Esophagus squamous epithelium (tissue), 5 donors: ENCODE measurements at places on chromosomes 1 and 21.

DNA sequence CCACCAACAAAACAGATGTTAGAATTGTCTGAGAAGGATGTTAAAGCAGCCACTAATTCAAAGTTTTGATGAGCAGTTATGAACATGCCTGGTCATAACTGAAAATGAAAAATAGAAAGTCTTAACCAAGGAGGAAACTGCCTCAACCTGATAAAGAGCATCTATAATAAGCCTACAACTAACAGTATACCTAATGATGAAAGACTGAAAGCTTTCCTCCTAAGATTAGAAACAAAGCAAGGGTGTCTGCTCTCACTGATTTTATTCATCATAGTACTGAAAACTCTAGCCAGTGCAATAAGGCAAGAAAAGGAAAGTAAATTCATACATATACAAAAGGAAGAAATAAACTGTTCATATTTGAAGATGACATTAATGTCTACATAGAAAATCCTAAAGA, 82.0 kb downstream of the KCNK1 start:
- DNase-seq, result no peak

DNA sequence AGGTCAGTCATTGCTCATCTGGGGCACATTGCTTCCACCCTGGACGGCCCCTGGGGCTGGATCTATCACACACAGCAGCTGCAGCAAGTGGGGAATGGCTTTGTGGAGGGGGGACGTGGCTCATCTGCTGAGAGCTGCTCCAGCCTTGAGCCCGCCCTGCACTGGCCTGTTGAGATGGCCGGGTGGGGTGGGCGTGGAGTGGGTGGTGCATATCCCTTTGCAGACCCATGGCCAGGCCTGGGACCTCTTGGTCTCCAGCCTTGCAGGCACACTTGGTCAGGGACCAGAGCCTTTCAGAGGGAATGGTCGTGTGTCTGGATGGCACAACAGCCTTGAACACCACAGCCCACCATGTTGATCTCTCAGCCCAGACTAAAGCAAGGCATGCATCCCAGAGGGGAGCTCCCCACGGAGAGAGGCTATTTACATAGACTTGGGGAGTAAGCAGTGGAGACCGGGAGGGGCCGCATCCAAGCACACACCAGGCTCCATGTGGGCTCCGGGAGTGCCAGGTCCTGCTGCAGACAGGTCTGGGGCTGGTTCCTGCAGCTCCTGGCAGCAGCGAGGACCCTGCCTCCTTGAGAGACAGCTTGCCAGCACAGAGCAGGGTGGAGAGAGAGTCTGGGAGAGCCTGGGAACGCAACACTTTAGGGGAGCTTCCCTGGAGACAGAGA, 52.8 kb upstream of the SELENON start:
- DNase-seq, result no peak

DNA sequence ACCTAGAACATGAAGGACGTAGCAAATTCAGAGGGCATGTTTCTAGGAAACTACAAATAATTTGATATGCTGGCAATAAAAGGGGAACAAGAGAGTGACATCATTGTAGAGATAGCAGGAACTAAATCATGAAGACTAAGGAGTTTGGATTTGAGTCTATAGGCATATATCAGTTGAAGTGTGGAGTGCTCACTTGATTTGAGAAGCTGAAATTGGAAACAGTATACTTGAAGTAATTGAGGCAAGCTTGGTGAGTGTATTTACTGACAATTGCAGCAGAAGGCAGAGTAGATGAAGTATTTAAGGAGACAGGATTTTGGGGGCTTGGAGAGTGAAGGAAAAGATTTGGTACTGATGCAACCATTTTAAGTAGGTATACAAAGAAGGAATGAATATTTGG, 6.4 kb upstream of the TMCO2 start:
- DNase-seq, result no peak

DNA sequence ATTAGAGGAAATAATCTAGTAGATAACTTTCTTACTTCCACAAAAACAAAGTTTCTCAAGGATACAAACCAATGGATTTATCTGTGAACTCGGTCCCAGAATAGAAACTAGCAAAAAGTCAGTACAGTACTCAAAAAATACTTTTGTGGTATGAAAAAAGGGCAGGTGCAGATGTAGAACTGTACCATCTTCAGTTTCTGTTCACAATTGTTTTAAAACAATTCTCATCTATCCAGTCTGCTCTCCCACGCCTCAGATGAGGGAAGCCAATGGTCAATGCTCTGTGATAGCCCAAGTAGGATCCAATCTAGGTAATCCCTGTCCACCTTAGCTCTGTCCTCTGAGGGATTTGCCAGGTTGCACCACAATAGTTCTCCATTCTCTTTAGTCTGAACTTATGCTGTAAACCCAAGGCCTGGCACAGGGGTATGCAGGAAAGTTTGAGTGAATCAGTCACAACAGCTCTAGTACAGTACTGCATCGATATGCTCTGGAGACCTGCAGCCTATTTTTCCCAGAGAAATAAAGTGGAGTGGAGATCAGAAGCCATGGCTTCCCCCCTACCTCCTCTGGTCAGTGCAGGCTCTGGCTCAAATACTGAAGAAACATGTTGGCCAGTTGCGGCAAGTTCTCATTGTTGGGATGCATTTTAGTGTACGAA, 1.4 kb downstream of the KTI12 start:
- no peak for DNase-seq

GRCh38 chr1:198564716-198565115, 24.2 kb upstream of the ATP6V1G3 start:
- DNase-seq, result no peak

DNA sequence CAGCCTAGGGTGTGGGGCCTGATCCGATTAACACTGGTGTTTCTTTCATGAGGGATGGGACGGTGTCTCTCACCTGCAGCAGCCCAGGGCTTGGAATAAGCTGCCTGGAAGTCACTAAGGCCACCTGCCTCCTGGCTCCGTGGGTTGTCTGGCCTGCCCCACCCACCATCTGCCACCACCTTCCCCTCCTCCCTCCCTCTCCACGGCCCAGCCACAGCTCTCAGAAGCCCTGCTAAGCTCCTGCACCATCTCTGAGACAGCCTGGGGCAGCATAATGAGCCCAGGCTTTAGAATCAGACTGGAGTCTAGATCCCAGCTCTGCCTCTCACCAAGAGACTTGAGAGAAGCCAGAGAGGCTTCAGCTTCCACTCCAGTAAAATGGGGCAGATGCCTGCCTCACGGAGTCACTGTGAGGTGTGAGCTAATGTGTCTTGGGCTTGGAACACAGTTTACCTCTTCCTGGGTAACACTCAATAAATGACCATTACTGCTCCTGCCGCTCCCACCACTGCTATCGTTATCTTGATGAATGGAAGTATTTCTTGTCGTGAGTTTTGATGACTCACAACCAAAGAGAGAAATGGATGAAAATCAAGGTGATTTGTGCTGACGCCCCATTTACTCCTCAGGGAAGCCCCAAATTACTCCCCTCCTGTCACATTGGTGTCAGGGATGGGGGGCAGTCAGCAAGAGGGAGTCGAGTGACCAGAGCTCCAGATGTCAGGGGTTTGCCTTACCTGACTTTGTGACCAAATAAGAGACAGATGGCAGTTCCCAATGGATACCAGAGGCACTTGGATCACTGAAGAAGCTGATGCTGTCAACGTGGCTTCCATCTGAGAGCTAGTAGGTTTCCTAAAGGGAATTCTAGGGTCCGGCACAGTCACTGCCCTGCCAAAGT, 23.5 kb upstream of the C1QA start:
- DNase-seq, result no peak

DNA sequence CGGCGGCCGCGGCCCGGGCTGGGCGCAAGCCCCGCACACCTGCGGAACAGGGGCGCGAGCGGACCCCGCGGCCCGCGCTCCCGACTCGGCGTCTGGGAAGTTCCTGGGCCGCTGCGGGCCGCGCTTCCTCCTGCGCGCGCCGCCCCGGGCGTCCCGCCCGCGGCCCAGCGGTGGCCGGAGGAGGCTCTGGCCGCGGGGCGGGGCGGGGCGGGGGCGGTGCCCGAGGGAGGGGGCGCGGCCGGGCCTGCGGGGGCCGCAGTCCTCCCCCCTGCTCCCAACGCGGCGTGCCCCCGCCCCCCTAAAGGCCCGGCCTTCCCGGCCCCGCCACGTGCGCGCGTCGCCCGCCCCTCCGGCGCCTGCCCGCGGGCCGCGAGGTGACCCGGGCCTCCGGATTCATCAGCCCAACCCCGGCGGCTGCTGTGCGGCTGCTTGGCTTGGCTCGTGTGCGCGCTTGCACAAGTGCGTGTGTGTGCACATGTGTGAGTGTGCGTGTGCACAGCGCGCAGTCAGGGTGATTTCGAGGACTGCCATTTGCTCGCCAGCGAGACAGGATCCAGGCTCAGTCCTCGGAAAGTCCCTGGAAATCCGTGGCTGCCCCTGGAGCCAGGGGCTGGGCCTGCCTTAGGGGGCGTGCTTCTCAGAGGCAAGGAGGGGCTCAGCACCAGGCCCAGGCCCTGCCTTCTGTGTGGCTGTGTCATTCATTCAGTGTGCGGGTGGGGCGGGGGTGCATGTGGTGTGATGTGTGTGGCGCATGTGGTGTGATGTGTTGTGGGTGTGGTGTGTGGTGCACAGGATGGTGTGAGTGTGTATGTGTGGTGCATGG, at the start of gene C2CD2:
Gene C2CD2 (minus strand): TSS at position 188 of the 823 bp plus-strand sequence. CDS start 370 bp downstream, outside the sequence.
- DNase-seq, result no peak

DNA sequence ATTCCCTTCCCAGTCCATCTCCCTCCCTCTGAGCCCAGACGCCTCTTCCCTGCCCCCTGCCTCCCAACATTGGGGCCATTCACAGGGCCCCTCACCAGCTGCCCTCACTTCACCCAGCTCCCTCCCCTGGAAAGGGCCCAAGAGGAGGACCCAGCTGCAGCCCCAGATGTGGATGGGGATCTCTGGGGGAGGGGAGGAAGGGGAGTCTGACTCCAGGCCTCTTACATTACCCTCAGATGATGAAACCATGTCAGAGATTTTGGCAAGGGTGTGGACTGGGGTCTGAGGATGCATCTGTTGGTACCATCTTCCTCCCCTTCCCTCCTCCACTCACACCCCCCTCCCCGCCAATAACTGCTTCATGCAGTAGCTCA, 1.1 kb upstream of the KIF21B start:
- no peak for DNase-seq

- DNase-seq, result no peak
Measured at GRCh38 chr1:9294910-9295636, 2.4 kb downstream of the SPSB1 start.

DNA sequence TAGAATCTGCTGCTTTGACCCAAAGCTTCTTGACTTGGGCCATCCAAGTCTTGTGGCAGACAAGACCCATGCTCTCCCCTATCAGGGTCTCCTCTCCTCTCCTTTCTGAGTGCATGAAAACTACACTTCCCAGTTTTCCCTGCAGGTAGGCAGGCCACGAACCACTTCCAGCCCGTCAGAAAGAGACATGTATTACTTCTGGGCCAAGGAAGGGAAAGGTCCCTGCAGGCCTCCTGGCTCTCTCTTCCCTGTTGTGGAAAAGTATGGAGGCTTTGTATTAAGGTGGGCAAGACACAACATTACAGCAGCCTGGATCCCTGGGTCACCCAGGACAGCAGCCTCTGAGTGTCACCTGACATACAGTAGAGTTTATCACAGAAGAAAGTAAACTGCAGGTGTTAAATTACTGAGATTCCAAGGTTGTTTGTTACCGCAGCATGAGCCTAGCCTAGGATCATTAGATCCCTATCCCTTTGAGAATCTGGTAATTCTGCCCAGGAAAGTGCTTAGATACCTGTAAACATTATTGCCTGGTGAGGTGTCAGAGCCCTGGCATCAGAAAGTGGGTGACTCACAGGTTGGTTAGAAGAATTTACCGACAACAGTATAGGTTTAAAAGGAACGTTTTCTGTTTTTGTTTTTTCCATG, 717.3 kb downstream of the MATN1 start:
- DNase-seq, result no peak

DNA sequence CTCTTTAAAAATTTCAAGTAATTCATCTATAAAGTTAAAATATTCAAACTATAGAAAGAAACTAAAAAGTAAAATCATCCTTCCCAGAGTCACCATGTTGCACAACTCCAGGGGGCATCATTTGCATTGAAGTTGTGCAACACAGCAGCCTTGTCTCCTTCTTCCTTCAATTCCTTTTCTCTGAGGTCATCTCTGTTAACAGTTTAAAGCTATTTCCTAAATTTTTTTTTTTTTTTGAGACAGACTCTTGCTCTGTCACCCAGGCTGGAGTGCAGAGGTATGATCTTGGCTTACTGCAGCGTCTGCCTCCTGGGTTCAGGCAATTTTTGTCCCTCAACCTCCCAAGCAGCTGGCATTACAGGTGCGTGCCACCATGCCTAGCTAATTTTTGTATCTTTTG, 7.1 kb downstream of the RHBG start:
- DNase-seq, result no peak

- DNase-seq, result no peak
Measured at GRCh38 chr1:8009043-8010002, 16.8 kb downstream of the ERRFI1 start.

DNA sequence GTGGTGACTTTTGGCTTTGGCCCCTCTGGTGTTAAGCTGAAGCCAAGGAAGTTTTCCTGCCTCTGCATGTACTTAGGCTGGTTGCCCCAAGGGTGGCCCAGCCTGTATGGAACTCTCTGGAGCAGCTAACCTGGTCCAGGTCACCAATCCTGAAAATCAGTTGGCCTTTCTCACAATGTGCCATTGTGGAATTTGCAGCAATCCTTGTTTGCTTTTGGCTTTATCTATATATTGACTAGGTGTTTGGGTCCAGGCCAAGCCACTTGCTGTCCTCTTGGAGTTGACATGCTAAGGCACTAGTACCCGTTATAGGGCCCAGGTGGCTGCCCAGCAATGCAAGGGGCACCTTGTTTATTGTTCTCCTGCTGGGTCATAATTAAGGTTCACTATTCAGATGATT, 124.6 kb downstream of the CAMTA1 start:
- DNase-seq, result no peak

- no peak for DNase-seq
Measured at GRCh38 chr1:7418442-7419080, 352.5 kb upstream of the VAMP3 start.

GRCh38 chr1:243723050-243723449, 127.0 kb downstream of the AKT3 start:
- DNase-seq, result no peak

DNA sequence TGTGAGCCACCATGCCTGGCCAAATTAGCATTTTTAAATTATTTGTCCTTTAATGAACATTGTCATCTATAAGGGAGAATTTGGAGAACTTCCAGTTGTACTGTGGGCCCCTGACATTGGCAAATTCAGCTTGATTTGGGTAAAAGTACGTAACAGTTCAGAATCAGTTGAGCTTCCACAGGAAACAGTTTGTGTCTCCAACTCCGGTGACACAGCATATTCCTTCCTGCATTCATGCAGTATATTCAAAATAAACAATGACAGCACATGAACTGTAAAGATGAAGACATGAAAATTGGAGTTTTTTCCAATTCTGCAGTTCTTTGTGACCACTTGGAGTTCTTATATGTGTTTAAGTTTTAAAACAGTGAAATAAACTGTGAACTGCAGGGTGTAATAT, 28.2 kb downstream of the RNF220 start:
- no peak for DNase-seq

- DNase-seq, result no peak
Measured at GRCh38 chr1:240031414-240031813, 60.3 kb upstream of the FMN2 start.

GRCh38 chr1:201221201-201221846, 30.7 kb downstream of the IGFN1 start:
- no peak for DNase-seq

- DNase-seq, result no peak
Measured at GRCh38 chr1:8090241-8090702, 64.2 kb upstream of the ERRFI1 start.
